Ovary (tissue), 10 donors: ENCODE measurements at places on chromosomes 3 and 15. TPM values are rescaled to one million over a fixed set of nuclear protein-coding genes. Genes with fewer than 3 reads are reported as not detected.

FSTL1 gene
- total RNA-seq, result 278 TPM

DNA sequence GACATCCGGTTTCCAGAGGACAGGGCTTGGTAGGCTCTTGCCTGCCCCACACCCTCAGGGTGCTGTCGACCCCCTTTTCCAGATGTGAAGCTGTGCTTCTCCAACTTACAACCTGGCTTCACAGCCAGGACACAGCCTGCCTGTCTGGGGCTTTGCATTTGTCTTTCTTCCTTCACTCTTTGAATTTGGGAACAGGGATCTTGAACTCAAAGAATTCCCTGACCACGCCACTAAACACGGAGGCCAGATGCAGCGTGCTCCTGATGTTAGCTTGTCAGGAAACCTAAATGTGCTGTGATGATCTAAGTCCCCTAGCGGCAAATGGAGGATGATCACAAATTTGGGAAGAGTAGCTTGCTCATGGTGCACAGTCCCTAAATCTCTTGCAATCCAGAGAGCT lies 244.8 kb upstream of the RGMA start:
- DNase-seq, result no peak

EFCAB12 gene
- 0.94 TPM for total RNA-seq

GOLGA6L10 gene
- 3.3 TPM for total RNA-seq

CHRNA3 gene
- total RNA-seq, result not detected

DNA sequence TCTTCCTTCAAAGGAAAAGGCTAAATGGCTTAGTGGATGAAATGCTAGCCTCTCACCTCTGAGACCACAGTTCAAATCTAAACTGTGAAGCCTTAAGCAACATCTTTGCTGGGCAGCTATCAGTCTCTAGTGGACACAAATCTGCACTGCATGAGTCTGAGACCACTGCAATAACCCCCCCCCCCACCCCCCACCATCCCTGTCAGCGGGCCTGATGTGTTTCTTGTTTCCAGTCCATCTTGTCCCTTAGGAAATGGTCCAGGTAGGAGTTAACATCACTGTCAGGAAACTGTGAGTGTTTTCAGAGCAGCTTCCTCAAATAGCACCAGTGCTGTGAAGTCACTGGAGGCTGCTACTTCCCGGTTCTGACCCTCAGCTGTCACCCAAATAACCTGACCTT lies 140.6 kb upstream of the TMCO5A start:
- DNase-seq, result no peak

ACTRT3 gene
- total RNA-seq, result 3.4 TPM

PTX3 gene
- total RNA-seq, result 2.3 TPM

GRCh38 chr3:169072494-169072893 lies 591.0 kb downstream of the MECOM start:
- no peak for DNase-seq

DNA sequence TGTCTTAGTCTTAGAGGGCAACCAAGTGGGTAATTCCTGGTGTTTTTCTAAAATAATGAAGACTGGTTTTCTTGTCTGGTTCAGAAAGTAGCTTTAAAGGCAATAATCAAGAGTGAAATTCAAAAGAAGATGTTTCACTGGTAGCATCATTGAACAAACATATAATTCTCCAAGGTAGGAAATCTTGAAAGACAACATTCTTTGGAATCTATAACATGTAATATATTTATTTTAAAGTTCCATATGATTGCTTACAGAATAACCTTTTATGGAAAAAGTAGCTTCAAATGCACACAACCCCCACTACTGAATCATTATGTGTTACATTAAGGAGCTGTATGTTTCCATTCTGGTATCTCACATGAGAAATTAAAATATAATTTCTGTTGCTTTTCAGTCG lies 13.8 kb upstream of the FOXP1 start:
- no peak for DNase-seq

GRCh38 chr15:53569751-53570480 lies 189.5 kb downstream of the WDR72 start:
- DNase-seq, result no peak

SGO1 gene
- total RNA-seq, result 0.11 TPM

HES1 gene
- 43.4 TPM for total RNA-seq

GRCh38 chr3:66383998-66384745 lies 116.7 kb downstream of the LRIG1 start:
- DNase-seq, result no peak

DNA sequence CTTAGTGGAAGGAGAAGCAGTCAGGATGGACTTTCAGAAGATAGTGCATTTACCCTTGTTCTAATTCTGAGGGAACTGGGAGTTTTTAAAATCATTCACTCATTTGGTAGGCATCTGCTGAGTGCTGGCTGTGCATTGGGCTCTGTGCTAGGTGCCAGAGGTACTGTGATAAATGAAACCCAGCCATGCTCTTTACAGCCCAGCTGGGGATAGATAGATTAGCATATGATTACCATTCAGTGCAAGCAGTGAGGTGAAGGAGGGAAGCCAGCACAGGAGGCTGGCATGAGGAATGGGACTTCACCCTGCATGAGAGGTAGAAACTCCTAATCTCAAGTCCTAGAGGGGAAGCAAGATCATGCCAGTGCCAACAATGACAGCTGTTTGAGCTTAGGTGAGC lies 361.9 kb upstream of the TRIM42 start:
- no peak for DNase-seq

DNA sequence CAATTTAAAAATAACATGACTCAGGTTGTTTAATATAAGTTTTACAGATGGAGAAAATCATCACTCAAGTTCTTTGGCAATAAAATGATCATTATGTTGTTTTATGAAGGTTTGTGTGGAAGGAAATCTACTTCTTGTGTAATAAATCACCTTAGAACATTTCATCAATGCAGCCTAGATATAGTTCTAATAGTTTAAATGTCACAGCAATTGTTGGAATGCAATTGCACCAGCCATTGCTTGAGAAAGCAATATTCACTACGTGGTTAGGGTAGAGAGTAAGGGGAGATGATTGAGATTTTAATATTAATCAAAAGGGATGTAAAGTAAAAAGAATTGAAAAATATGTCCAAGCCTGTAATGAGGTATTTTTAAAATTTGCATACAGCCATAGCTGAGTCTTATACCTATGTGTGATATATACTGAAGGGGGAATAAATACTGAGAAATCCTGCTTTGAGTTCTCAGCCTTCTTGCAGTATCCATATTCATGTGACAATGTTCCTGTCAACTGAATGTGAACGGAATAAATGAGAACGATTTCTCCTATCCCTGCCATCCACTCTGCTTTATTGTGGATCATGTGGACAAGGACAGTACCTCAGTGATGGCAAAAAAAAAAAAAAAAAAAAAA lies 257.9 kb downstream of the OTOL1 start:
- no peak for DNase-seq

UACA gene
- 53.4 TPM for total RNA-seq

DNA sequence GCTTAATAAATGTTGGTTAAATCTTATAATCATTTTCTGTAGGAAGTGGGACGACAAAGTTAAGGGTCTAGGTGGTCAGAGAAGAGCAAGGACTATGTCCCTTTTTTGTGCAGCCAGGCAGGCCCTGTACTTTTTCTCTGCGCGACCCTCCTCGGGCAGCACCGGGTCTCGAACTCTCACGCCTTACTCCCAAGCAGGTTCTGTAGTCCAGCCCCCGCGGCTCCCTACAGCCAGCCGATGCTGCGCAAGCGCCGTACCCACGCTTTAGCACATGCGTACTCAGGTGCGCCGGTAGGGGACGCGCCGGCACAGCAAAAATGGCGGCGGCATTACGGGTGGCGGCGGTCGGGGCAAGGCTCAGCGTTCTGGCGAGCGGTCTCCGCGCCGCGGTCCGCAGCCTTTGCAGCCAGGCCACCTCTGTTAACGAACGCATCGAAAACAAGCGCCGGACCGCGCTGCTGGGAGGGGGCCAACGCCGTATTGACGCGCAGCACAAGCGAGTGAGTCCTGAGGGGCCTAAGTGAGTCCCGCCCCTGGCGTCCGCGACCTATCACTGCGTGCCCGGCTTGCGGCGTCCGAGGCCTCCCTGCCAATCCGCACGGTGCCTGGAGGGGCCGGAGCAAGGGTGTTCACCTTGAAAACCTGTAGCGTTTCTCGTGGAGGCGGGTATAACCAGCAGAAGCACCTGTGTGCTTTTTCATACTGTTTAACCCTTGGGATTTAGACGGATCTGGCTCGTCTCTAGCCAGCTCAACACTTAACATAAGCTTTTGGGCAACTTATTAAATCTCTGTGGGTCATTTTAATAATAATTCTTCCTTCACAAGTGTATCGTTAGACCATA lies at the start of gene PCCB:
PCCB (plus strand) TSS at position 282 of the 844 bp plus-strand sequence; CDS start at position 318, 36 bp downstream.
- DNase-seq, result peak; percentile 92

ZNF619 gene
- 9.3 TPM for total RNA-seq

GRCh38 chr15:65916664-65917406 lies 47.5 kb downstream of the RAB11A start:
- peak; percentile 70 for DNase-seq

- no peak for DNase-seq
These were observed 289.7 kb upstream of the TPRG1 start for GRCh38 chr3:188881954-188882641.

KNG1 gene
- 0.52 TPM for total RNA-seq

DNA sequence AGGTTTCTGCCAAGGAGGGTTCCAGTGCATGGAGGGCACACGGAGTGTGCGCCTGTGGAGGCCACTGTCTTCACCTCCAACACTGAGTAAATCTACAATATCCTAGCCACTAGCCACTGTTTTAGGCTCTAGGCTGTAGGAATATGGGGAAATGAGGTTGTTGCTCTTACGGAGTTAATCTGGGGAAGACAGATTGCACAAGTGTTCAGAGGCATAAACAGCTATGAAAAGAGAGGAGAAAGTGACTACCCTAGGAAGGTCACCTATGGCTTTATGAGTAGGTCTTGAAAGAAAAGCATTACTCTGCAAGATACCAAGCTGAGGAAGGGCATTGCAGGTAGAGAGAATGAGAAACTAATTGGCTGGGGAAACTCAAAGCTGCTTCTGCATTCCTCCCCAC lies 85.7 kb downstream of the CYP19A1 start:
- DNase-seq, result no peak

DNA sequence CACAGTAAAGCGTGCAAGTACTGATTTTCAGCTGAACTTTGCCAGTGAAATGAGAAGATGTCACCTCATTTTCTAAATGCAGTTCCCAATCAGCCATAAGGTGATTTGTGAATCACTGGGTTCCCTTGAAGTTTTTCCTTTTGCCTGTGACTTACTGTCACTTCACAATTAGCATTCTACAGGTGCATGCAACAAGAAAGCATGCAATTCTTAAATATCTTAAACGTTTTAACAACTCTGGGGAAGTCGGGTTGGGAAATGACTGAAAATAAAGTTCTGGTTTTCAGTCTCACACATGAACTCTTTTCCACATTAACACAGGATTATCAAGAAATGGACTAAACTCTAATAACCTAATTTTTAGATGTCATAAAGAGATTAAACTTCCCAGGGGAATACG lies 5.2 kb downstream of the GSK3B start:
- no peak for DNase-seq

GRCh38 chr15:99909592-99910295 lies 176.5 kb upstream of the LYSMD4 start:
- DNase-seq, result no peak

DNA sequence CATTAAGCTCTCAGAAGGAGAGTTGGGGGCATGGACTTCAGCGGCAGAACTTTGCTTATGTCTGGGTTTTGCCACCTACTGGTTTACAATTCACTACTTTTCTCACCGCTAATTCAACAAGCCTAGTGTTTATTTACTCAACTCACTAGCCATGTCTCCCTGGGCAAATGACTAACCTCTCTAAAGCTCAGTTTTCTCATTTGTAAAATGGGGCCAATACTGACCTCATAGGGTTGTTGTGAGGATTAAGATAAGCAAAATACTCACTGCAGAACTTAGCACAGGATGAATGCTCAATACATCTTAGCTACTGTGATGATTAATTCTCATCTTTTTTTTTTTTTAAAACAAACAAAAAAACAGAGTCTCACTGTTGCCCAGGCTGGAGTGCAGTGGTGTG lies 106.3 kb downstream of the CADPS start:
- no peak for DNase-seq

CPN2 gene
- total RNA-seq, result not detected

DNA sequence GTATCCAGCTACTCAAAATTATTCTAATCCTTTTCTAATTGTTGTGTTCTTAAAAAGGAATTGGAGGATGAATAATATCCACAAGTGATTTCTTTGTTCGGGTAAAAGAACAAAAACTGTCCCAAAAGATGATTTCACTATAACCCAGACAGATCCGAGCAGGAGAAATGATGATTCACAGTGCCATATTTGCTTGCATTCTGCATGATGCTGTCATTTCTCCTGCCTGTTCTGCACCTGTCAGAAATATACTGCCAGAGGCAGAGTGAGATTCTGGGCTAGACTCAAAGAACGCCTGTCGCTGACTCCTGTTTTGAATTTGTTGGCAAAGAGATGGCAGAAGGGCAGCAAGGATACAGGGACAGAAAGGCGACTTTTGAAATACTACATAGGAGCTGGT lies 34.7 kb upstream of the SLC24A5 start:
- no peak for DNase-seq

DNAH1 gene
- 15.7 TPM for total RNA-seq

PPP1R2 gene
- 41.2 TPM for total RNA-seq

SAMMSON gene
- 0.32 TPM for total RNA-seq

DNA sequence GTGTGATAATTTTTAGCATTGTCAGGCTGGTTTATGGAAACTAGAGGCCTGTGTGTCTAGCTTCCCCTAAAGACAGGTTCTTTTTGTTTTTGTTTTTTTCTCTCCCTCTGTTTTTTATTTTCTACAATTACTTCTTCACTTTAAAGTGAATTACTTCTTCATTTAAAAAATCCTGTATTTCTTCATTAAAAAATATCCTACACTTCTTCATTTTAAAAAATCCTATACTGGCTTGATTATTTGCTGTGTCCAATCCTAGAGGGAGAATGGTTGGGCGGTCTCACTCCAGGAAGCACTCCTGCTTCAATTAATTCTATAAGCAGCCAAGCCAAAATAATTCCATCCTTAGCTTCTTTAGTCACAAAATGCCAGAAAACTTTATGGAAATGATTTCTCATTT lies 11.8 kb downstream of the ATG7 start:
- no peak for DNase-seq

DNA sequence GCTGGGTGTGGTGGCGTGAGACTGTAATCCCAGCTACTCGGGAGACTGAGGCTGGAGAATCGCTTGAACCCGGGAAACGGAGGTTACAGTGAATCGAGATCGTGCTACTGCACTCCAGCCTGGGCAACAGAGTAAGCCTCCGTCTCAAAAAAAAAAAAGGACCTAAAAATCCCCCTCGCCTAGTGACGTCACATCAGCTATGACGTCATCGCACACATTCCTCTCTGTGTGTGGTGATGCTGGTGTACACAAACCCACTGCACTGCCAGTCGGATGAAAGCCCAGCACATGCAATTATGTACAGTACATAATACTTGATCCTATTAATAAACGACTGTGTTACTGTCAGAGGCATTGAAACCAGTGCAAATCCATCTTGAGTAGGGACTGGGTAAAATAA lies 40.2 kb upstream of the SEC61A1 start:
- DNase-seq, result no peak

GRCh38 chr3:172238188-172238587 lies 198.8 kb downstream of the FNDC3B start:
- DNase-seq, result no peak
